ENCODE measurements at places on chromosomes 3 and 15. TPM values are rescaled to one million over a fixed set of nuclear protein-coding genes. Genes with fewer than 3 reads are reported as not detected.

- DNase-seq = peak; percentile 13
Observed at GRCh38 chr15:58019503-58020376, 45.8 kb downstream of the ALDH1A2 start.

GRCh38 chr3:14429237-14429636, 26.8 kb downstream of the SLC6A6 start:
- DNase-seq = no peak

CLDN1 gene
- total RNA-seq = 7.3 TPM

GRCh38 chr3:4309491-4310128, 6.4 kb downstream of the SETMAR start:
- no peak for DNase-seq

- no peak for DNase-seq
Observed at GRCh38 chr3:81770710-81771109, 9.3 kb upstream of the GBE1 start.

- DNase-seq = no peak
Observed at GRCh38 chr15:26049900-26050657, 187.0 kb upstream of the ATP10A start.

FBXW12 gene
- not detected for total RNA-seq

GOLGA6A gene
- 0.06 TPM for total RNA-seq

GRCh38 chr3:37808656-37809055, 53.0 kb upstream of the CTDSPL start:
- no peak for DNase-seq

CHRD gene
- total RNA-seq = 0.11 TPM

FOXL2NB gene
- total RNA-seq = 7.2 TPM

DNA sequence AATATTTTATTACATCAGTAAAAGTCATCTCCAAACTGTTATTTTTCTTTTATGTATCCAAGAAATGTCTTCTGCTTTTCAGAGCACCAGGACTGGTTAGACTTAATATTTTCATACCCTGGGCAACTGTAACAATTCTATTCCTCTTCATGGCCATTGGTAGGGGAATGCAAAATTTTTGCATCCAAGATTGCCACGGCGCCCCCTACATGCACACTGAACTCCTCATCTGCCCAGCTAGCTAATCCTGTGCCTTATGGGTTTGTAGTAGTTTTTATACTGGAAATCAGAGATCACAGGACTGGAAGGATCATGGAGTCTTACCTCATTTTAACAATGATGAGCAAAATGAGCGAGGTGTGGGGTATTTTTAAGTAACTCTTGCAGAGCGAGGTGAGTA, 74.2 kb downstream of the CRTC3 start:
- no peak for DNase-seq

NANOGP8 gene
- not detected for total RNA-seq

GRCh38 chr3:171446801-171447578, 13.2 kb downstream of the TNIK start:
- DNase-seq = peak; percentile 81

ZPLD1 gene
- not detected for total RNA-seq

DNA sequence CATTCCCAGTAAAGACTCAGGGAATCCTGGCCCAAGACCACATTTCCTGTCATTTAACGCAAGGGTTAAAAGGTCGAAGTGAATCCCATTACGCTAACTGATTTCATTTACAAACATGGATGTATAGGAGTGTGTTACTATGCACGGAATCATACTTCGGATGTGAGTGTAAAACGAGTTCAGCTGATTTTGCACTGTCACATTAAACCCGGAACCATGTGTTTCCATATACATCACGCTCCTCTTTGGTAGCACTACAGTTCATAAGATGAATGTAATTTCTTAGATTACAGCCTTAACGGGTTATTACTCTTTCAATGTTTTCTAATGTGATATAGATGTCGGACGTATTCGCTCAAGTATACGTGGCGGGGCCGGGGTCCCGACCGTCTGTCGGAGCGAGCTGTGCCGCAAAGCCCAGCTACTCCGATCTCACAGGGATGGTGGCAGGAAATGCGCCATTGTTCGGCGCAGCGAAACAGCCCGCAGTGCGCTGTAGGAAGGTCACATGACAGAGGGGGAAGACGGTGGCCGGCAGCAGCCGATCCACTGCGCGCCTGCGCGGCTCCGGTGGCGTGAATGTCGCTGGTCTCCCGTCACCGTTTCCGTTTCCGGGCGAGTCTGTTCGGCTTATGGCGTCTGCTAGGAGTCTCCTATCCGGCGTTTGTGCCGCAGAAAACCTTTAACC, 97.3 kb downstream of the NPAP1 start:
- peak; percentile 98 for DNase-seq

DNA sequence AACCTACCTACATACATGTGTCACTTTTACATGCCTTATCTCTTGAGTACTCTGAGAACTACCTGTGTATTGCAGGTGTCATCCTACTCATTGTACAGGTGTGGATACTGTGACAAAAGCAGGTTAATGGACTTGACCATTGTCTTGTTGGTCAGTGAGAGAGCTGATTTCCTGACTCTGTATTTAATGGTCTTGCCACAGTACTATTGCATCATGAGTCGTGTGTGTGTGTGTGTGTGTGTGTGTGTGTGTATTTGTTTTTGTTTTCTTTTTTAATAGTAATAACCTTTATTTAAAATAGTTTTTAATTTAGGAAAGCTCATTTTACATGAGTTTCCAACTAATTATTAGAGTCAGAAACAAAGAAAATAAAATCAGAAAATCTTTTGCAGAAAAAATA, 7.7 kb downstream of the SELENOT start:
- no peak for DNase-seq

- no peak for DNase-seq
Observed at GRCh38 chr15:67183443-67184169, 70.9 kb downstream of the AAGAB start.

TMOD2 gene
- 8.7 TPM for total RNA-seq

- DNase-seq = no peak
Observed at GRCh38 chr3:64422932-64423331, 197.7 kb upstream of the PRICKLE2 start.

GRCh38 chr15:98804057-98804380, 155.7 kb downstream of the IGF1R start:
- no peak for DNase-seq

CYP1A1 gene
- 0.92 TPM for total RNA-seq

DNA sequence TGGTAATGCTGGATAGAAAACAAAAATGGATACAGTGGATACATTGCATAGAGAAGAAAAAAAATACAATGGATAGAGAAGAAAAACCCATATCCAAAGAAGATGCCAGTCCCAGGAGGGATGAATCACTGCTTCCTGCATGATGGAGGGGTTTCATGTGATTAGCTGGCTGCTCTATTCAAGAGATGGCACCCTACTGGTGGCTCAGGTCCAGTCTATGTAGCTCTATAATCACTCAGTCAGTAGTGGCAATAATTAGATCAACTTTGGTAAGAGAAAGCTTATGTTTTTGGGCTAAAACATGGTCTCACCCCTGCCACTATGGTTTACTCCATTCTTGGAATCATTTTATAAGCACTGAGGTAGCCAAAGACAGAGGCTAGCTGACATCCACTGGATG, 33.7 kb upstream of the NOX5 start:
- DNase-seq = no peak

CHRNA3 gene
- total RNA-seq = 3.5 TPM

COL6A5 gene
- under 0.01 TPM for total RNA-seq

KNL1 gene
- 43.4 TPM for total RNA-seq

ADAM10 gene
- 69.8 TPM for total RNA-seq

PTX3 gene
- 48.3 TPM for total RNA-seq

CAPN3 gene
- total RNA-seq = 0.06 TPM

DNA sequence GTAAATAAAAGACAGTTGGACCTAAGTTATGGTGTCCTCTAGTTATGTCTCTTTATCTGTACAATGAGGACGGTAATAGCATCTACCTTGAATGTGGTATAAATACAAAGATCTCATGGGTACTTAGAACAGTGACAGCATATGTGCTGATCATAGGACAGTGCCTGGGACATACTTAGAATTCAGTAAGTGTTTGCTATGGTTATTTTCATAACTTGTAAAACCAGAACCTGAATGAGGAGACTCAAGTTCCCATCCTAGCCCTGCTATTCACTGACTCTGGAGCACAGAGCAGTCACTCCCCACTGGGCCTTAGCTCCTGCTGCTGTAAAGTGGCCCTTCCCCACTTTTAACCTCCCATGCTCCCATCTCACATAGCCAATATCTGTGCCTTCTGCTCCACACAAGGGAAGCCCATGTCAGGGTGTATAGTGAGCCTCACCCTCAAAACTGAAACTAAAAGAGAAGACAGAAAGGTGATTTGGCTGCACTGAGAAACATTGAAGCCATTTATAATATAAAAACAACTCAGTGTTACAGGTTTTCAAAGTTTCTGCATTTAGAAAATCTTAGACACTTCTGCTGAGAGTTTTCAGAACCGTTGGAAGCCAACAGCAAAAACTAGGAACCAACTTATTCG, 225.4 kb upstream of the UBE2E2 start:
- DNase-seq = no peak

RCCD1 gene
- total RNA-seq = 19.8 TPM

DNA sequence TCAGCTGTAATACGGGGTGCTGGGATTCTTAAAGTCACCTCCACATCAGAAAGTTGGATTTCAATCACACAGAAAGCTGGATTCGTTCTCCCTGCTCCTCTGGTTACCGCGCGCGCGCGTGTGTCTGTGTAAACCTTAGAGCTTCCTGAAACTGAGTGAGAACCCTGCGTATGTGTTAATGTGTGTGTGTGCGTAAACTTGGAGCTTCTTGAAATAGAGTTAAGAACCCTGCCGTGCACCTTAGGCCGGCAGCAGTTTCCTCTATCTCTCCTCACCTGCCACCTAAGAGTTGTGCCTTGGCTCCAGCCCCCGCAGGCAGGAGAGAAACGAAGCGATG, 531 bp downstream of the LZTFL1 start:
- peak; percentile 5 for DNase-seq

- no peak for DNase-seq
Observed at GRCh38 chr15:92719021-92719420, 63.4 kb upstream of the FAM174B start.

GRCh38 chr3:37154668-37155314, 19.6 kb downstream of the LRRFIP2 start:
- no peak for DNase-seq

GRCh38 chr3:31979001-31979697, 1.9 kb downstream of the OSBPL10 start:
- DNase-seq = no peak

DNA sequence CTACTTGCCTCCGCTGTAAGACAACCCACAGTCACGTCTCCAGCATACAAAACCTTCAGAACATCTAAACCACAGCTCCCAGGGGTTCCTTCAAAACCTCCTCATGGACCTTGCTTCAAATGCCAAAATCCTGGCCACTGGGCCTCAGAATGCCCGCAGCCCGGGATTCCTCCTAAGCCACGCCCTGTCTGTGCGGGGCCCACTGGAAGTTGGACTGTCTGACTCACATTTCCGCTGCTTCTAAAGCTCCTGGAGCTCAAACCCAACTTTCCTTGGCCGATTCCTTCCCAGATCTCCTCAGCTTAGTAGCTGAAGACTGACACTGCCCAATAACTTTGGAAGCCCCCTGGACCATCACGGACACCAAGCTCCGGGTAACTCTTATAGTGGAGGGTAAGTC, 17.9 kb upstream of the OR5H6 start:
- DNase-seq = peak; percentile 39

PLOD2 gene
- 80.5 TPM for total RNA-seq

GRCh38 chr3:90102146-90102545, 994.7 kb downstream of the EPHA3 start:
- no peak for DNase-seq

DNA sequence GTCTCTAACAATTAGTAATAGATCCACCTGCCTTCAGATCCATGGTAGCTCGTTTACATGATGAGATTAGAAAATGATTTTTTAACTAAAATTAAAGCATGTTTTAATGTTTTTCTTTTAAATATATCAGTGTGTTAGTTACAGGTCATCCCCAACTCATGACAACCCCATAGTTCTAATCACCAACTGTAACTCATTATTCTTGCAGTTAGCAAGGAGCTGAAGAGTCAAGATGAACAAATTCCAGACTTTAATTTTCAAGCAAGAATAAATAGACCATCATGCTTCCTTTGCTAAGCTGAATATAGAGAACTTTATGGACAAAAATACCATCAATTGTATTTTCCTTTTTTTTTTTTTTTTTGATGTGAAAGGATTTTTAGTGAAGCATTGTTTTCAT, 101.1 kb downstream of the TOP2B start:
- no peak for DNase-seq

DNA sequence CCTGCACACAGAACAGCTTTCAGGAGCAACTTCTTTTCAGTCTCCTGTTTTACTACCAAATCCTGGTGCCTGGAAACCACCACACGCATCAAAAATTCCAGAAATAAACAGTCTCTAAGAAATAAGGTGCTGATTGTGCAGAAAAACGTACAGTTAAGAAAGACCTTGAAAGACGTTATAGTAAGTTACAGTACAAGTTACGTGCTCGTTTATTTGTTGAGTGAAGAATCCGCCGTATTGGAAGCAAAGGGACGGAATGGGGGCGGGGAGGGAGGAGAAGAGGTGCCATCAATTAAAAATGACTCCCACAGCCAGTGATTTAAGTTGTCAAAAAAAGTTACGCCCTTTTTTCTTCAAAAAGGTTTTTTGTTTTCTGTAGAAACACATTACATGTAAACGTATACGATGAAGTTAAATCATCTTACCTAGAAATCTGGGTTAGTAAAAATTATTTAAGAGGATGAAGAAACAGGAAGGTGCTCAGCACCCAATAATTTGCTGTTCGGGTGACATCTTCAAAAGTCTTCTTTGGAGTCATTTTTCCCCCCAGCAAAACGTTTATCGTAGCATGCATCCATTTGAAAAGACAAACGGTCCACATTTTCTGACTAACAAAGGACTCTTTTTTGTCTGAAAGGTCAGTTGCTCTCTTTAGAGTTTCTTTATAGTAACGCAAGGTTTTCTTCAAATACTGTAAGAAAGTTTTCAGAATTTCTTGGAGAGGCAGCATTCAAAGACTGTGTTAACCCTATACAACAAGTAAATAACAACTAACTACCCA, 782 bp upstream of the UACA start:
- DNase-seq = no peak

ARNT2 gene
- total RNA-seq = 8.0 TPM

ADCY5 gene
- not detected for total RNA-seq

DNA sequence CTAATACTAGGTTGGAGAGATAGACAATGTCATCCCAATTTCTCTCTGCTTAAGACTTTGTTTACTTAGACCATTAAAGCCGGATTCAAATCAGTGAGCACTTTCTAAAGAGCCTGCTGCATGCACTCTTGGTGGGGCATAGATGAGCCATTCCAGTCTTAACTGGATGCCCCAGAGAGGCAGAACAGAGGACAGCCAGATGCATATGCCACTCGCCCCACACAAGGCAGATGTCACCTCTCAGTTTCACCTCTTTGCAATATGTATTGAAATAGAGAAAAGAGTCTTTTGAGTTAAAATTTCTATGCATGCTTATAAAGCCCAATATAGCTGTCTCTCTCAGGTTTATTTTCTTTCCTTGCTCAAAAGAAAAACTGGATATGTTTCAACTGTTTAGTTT, 89.5 kb downstream of the LARS2 start:
- DNase-seq = no peak
